Activated CD4-positive, alpha-beta T cell treated with anti-CD3 and anti-CD28 coated beads for 36 hours (primary cell): ENCODE measurements at places on chromosomes 5 and 9. TPM values are rescaled to one million over a fixed set of nuclear protein-coding genes. Genes with fewer than 3 reads are reported as not detected.

The GDNF gene
- not detected for total RNA-seq

The MARCOL gene
- not detected for total RNA-seq

The TLX3 gene
- total RNA-seq, result not detected

GRCh38 chr5:179316982-179317381 is 28.3 kb downstream of the ADAMTS2 start:
- H3K36me3 ChIP-seq, result no peaks in the 10 kb centered on the region
- no peak for DNase-seq
- H3K4me1 ChIP-seq, result no peaks in the 10 kb centered on the region
- no peaks in the 10 kb centered on the region for H3K27me3 ChIP-seq

The PCDHA12 gene
- not detected for total RNA-seq
